DMS153 (cell line): ENCODE measurements at places on chromosomes 13 and 19.

- DNase-seq = no peak
These were observed 26.7 kb downstream of the CAB39L start for GRCh38 chr13:49417161-49417560.

- DNase-seq = no peak
These were observed 23.4 kb downstream of the DGKH start for GRCh38 chr13:42071672-42072419.

DNA sequence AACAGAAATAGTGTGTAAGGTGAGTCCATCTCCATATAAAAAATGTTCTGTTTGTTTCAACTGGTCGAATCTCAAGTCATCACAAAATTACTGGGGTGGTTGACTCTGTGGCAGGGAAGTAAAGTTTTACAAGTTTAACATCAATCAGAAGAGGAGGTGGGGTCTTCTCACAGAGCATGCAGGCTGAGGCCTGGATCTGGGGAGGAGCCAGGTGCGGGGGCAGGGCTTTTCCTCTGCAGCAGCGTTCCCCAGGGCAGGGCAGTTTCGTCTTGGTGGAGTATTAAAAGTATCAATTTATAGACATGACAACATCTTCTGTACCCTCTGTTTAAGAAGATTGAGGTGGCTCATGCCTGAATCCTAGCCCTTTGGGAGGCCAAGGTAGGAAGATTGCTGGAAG lies 68.8 kb downstream of the SLC7A9 start:
- DNase-seq = no peak

- DNase-seq = no peak
These were observed 457.6 kb upstream of the GPC6 start for GRCh38 chr13:92769046-92769445.

DNA sequence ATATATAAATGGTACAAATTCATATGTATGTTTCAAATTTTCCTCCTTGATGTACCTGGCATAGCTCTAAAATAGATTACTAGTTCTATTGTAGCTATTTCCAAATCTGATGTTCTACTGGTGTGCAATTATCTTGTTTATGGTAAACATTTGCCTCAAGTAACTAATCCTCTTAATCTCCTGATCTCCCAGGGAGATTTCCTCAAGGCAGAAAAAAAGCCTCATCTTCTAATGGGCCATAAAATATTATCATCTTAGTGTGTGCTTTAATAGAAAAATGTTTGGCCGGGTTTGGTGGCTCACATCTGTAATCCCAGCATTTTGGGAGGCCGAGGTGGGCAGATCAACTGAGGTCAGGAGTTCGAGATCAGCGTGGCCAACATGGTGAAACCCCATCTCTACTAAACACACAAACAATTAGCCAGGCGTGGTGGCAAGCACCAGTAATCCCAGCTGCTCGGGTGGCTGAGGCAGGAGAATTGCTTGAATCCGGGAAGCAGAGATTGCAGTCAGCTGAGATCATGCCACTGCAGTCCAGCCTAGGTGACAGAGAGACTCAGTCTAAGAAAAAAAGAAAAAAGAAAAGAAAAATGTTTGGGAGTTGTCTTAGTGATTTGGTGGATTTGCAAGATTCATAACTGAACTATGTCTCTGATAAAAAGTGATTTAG lies 498.9 kb upstream of the SLITRK5 start:
- DNase-seq = no peak

GRCh38 chr13:31978021-31978420 lies 53.6 kb upstream of the FRY start:
- no peak for DNase-seq

GRCh38 chr19:54141356-54141755 lies 3.8 kb downstream of the CNOT3 start:
- DNase-seq = no peak

DNA sequence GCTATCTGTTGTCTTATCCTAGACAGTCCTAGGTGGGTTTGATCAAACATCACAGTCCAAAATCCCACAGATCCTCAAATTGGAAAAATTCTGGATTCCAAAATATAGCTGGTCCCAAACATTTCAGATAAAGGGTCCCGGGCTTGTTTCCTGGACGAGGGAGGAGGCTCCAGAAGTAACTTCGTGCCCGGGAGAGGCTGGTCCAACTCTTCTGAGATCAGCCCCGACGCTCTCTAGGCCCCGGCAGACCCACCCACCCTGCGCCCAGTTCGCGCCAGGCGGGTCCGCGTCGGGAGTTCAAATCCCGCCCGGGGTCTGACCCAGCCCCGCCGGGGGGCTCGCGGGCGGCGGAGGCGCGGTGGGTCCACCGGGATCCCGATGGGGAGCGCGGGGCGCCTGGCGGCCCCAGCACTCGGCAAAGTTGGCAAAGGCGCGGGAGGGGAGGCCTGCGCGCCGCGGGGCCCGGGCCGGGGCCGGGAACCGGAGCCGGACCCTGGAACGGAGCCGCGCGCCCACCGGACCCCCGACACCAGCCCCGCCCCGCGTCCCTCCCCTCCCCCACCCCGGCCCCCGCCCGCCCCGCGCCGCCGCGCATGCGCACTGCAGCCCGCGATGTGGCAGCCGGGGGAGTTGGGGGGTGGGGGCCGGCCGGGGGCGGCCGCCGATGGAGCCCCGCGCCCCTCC lies 513 bp downstream of the MIER2 start:
- no peak for DNase-seq

GRCh38 chr13:73547239-73547638 lies 488.4 kb downstream of the KLF5 start:
- no peak for DNase-seq

DNA sequence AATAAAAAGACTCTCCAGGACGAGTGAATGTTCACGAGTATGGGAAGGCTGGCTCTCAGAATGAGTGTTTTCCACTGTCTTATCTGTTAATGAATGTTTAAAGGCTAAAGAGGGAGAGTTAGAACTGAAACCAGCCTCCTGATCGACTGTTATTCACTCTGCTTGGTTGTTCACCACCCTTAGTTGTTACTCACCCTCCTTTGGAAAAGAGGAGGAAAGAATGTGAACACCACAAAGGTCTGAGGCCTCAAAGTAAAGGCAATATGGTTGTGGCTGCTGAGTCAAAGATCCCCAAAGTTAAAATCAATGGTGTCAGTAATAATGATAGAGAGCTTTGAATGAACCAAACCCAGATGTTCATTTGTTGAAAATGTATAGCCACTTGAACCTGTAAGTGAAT lies 1793.2 kb upstream of the PCDH20 start:
- no peak for DNase-seq

- no peak for DNase-seq
These were observed 21.7 kb upstream of the DOCK9 start for GRCh38 chr13:98999639-98999952.

DNA sequence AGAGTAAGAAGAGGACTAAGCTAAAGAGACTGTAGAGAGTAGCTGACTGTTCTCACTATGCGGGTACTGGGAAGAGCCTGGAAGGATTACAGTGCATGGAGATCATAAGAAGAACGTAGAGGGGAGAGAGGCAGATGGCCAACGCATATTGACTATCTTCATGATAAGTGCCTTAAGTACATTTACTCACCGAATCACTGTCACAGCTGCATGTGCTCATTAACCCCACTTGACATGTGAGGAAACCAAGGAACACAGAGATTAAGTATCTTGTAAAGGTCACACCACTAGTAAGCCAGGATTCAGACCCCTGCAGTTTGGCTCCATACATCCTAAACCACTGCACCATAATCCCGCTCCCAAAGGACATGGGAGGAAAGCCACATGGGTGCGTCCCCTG lies 34.1 kb downstream of the SMAD9 start:
- DNase-seq = peak; percentile 35

GRCh38 chr19:48862827-48863226 lies 5.6 kb downstream of the PLEKHA4 start:
- no peak for DNase-seq

DNA sequence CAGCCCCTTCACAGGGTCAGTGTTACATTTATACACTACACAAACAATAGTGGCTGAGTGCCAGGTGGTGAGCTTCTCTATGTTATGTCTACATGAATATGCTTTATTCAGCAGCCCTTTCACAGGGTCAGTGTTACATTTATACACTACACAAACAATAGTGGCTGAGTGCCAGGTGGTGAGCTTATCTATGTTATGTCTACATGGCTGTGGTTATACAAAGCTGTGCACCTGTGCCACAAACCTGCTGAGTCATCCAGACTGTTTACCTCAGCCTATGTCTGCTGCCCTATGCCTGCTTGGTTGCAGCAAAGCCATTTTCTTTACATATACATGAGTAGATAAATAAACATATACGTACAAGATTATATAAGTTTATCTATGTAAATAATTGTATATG lies 76.5 kb downstream of the ZNF726 start:
- peak; percentile 82 for DNase-seq

GRCh38 chr13:97198753-97199152 lies 23.4 kb upstream of the MBNL2 start:
- no peak for DNase-seq

DNA sequence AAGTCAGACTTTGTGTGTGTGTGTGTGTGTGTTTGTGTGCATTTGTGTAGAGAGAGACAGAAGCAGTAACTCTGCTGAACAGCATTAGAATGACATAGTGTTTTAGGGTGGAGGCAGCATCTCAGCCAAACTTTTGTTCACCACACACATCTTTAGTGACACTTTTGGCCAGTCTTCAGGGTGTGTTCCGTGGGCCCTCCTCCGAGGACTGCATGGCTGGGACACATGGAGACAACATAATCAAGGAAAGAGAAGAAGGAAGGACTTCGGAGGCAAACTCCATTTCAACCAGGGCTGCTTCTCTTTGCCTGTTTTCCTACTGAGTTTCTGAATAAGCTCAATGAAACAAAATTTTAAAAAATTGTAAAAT lies 205.1 kb downstream of the LHFPL6 start:
- no peak for DNase-seq

GRCh38 chr19:45558399-45558878 lies 26.2 kb downstream of the OPA3 start:
- no peak for DNase-seq

DNA sequence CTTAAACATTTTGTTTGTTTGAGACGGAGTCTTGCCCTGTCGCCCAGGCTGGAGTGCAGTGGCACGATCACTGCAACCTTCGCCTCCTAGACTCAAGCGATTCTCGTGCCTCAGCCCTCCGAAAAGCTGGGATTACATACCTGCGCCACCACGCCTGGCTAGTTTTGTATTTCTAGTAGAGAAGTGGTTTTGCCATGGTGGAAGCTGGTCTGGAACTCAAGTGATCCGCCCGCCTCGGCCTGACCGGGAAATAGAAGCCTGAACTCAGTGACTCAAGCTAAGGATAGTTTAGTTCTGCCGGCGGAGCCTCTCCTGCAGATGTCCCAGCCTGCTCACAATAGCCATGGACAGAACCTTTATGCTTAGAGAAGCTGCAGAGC lies 53.0 kb upstream of the ZNF254 start:
- DNase-seq = peak; percentile 33

- no peak for DNase-seq
These were observed 63.4 kb downstream of the KCTD12 start for GRCh38 chr13:76822698-76823267.

DNA sequence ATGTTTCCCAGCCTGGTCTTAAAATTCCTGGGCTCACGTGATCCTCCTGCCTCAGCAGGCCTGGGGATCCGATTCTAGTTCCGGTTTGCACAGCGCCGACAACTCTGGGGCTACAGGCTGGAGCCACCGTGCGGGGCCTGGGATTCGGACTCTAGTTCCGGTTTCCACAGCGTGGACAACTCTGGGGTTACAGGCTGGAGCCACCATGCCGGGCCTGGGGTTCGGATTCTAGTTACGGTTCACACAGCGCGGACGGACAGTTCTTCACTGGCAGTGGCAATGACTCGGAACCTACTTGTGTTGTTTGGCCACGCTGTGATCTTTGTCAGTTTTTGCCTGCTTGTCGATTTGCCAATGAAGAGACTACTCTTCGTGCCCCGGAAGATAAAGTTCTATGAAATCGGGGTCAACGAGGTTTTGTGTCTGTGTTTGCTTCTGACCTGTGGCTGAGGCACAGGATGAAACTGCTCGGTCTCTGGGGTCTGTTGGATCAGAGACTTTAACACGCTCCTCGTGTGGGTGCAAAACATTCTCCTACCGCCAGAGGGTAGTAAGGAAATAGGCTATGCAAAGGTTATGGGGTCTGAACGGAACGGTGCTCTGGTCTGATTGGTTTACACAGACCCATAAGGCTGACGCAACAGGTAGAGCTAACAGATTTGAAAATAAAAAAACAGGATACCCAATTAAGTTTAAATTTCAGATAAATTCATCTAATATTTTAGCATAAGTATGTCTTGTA lies 12.1 kb upstream of the ZSCAN1 start:
- no peak for DNase-seq

DNA sequence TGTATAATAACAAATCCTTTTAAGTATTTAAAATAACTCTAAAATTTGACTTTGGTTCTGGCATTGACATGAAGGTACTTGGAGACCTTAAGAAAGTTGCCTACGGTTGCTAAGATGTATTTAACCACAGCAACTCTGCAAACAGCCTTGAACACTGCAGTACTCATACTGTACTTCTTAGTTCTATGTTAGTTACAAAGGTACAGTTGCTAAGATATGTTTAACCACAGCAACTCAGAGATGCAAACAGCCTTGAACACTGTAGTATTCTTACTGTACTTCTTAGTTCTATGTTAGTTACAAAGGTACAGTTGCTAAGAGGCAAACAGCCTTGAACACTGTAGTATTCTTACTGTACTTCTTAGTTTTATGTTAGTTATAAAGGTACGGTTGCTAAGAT lies 268.3 kb upstream of the MIR17HG start:
- no peak for DNase-seq

DNA sequence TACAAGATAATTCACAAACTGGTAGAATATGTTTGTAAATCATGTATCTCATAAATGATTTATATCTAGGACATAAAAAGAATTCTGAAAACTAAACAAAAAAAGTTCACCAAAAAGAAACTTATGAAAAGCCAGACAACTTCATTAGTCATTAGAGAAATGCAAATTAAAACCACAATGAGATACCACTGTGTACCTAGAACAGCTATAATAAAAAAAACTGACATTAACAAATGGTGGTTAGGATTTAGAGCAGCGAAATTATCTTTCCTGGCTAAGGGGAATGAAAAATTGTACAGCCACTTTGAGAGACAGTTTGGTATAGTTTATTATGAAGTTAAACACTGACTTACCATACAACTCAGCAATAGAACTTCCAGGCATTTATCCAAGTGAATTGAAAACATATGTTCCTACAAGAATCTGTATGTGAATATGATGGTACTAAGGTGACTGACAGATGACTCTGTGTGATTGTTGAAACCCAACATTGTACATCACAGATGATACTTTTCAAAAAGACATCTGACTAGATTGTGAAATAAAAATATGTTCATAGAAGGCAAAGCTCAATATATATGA lies 41.8 kb downstream of the UGGT2 start:
- no peak for DNase-seq

- DNase-seq = no peak
These were observed 78.6 kb upstream of the TSHZ3 start for GRCh38 chr19:31427857-31428256.

- no peak for DNase-seq
These were observed 13.8 kb upstream of the SLITRK1 start for GRCh38 chr13:83895994-83896580.

- no peak for DNase-seq
These were observed 12.3 kb downstream of the PLD3 start for GRCh38 chr19:40360708-40361241.

- DNase-seq = no peak
These were observed 5.4 kb downstream of the KIR3DL3 start for GRCh38 chr19:54729416-54730188.
